Activated CD4-positive, CD25-positive, alpha-beta regulatory T cell treated with anti-CD3 and anti-CD28 coated beads, Interleukin-2, amount 50 U/mL, for 16 hours (primary cell): ENCODE measurements at places on chromosomes 3 and 15.

GRCh38 chr15:66292571-66293418 lies 573 bp upstream of the DIS3L start:
- no peak for DNase-seq

GRCh38 chr3:108475220-108475782 lies 35.1 kb downstream of the MYH15 start:
- no peak for DNase-seq

- no peak for DNase-seq
These were observed 20.5 kb upstream of the SELENOT start for GRCh38 chr3:150582620-150583019.

DNA sequence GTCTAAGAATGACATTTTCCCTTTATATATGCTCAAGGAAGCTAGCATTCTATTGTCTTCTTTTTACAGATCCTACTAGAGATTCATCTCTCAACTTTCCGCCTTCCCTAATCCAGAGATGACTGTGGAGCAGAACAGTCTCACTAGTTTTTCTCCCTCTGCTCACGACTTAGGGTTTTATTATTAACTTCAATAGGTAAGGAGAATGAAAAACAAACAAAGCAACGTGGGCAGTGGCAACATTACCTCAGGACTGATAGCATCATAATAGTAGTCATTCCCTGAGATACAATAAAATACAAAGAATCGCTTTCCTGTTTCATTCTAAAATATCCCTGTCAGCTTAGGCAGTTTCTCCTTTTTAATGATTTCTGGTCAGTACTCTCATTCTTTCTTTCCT lies 154.3 kb upstream of the PLAAT1 start:
- no peak for DNase-seq

GRCh38 chr15:33988384-33988783 lies 20.1 kb downstream of the CHRM5 start:
- no peak for DNase-seq

GRCh38 chr3:176106380-176106779 lies 1090.9 kb downstream of the TBL1XR1 start:
- no peak for DNase-seq

- DNase-seq, result no peak
These were observed 37.2 kb downstream of the WHAMM start for GRCh38 chr15:82846621-82847020.

DNA sequence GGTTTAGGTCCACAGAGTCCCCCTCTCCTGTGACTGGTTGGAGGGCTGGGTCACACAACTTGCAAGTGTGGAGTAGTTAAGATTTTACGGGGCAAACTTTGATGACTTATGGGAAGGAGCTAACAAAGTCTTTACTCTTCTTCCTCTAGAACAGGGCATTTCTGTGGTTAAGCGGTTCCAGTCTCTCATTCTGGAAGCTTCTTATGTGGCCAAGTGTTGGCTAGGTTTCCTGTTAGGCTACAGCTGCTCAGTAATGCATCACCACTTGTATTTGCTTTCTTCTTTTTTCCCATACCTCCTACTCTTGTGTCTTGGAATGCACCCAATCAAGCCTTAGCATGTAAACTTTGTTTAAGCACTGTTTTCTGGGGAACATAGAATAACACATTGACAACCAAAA lies 100.6 kb upstream of the PLAAT1 start:
- DNase-seq, result no peak

- DNase-seq, result no peak
These were observed 358.9 kb downstream of the RBMS3 start for GRCh38 chr3:29639578-29640290.

GRCh38 chr15:37094915-37095711 lies 5.2 kb downstream of the MEIS2 start:
- no peak for DNase-seq

DNA sequence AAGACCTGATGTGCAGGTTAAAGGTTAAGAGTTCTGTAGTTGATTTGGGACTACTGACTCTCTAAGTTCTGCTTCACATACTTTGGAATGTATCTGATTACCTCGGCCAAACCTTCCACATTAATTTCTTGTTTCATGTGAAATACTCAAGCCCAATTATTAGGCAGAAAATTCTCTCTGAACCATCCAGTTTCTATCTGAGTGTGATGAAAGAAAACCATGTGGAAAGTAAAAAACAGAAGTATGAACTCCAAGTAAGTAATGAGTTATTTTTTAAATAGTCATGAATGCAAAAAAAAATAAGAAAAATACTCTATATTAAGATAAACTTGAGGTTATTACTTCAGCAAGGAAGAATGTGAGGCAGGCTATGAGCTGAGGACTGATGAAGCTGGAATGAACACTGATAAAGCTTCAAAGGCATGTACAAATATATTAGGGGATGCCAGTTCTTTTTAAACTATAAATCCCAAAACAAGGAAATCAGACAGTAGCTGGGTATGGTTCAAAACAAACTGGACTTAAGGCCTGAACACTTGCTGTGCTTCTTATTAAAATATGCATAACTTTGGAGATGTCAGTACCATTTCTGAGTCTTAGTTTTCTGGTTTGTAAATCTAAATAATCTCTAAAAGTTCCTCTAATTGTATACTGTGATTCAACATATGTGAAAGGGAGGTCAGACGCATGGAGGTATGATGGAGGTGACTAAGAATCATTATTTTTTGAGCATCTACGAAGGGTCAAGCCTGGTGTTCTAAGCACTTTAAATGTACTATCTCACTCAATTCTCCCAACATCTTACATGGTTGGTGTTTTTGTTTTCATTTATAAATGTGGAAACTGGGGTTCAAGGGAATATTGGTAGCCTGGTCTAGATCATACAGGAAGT lies 59.6 kb downstream of the COL6A6 start:
- DNase-seq, result no peak

- DNase-seq, result no peak
These were observed 67.4 kb downstream of the DTWD1 start for GRCh38 chr15:49688135-49688790.

DNA sequence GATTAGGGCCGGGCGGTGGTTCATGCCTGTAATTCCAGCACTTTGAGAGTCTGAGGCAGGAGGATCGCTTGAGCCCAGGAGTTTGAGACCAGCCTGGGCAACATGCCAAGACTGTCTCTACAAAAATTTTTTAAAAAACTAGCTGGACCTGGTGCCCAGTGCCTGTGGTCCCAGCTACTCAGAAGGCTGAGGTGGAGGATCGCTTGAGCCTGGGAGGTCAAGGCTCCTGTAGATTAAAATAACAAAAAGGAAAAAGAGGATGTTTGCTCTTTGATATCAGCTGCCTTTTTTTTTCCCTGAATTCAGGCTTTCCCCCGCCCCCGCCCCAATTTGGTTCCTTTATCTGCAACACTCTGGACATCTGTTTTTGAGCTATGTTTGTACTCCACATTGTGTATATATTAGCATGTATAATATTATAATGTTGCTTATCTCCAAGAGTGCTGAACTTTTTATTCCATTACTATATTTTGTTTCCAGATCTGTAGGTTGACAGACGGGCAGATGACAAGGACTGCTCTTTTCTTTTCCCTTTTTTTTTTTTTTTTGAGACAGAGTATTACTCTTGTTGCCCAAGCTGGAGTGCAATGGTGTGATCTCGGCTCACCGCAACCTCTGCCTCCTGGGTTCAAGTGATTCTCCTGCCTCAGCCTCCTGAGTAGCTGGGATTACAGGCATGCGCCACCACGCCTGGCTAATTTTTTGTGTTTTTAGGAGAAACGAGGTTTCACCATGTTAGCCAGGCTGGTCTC lies 4.6 kb downstream of the SNAP23 start:
- no peak for DNase-seq

DNA sequence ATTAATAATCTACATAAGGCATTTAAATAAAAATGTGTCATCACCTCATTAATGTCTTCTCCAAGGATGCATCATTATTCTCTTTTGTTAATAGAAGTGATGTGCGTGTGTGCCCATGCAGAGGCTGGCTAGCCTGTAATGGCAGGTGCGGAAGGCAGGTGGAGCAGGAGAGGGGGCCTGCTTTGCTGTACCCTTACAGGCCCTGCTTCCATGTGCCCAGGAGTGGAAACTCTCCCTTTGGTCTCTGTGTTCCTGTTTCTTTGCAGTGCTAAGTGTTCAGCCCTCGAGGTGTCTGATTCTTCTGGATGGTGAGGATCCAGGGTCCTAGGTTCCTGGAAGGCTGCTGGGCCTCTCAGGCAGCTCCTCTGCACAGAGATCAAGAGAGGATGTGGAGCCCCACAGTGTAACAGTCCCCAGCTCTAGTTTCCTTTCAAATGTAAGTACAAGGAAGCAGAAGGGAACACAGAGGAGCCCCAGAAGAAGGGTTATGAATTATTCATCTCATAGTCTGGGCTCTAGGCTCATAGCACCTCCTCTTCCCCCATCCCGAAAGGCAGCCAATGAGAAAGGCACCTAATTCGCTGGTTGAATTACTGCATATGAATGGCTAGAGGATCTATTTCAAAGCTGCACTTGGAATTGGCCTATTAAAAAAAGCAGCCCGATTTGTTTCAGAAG lies 39.2 kb upstream of the AGBL1 start:
- no peak for DNase-seq

DNA sequence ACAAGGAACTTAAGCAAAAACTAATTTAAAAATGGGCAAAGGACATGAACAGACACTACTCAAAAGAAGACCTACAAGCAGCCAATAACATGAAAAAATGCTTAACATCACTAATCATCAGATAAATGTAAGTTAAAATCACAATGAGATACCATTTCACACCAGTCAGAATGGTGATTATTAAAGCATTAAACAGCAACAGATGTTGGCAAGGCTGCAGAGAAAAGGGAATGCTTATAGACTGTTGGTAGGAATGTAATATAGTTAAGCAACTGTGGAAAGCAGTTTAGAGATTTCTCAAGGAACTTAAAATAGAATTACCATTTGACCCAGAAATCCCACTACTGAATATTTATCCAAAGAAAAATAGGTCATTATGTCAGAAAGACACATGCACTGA lies 482.2 kb downstream of the SQOR start:
- no peak for DNase-seq

GRCh38 chr3:125351814-125352456 lies 23.2 kb downstream of the ZNF148 start:
- no peak for DNase-seq

DNA sequence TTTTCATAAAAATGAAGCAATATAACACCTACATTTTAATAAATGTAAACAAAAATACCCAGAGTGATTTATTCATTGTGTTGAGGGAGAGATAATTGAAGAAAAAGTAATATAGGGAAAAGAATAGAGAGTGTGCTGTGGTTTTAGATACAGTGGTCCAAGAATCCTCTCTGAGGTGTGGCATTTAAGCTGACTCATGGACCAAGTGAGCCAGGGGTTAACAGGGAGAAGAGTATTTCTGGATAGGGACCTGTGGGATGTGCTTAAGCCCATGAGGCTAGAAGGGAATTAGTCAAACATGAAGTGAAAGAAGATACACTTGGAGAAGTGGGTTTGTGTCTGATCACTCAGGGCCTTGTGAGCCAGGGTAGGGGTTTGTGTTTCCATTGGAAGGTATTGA lies 680.7 kb upstream of the GRM7 start:
- no peak for DNase-seq

DNA sequence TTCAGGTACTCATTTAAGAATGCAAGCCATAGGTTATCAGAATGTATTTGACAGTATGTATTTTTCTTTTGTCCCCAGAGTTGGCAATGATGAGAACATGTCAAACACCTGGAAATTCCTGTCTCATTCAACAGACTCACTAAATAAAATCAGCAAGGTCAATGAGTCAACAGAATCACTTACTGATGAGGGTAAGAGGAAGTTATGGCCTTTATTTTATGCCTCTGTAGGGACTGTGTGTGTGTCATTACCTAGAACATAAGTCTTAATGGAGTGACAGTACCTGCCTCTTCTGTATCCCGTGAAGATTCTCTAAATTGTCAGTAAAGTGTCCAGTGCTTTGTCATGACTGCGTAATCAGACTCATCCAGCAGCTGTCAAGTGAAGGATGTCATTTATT lies 77.5 kb downstream of the KLHL25 start:
- DNase-seq, result no peak

DNA sequence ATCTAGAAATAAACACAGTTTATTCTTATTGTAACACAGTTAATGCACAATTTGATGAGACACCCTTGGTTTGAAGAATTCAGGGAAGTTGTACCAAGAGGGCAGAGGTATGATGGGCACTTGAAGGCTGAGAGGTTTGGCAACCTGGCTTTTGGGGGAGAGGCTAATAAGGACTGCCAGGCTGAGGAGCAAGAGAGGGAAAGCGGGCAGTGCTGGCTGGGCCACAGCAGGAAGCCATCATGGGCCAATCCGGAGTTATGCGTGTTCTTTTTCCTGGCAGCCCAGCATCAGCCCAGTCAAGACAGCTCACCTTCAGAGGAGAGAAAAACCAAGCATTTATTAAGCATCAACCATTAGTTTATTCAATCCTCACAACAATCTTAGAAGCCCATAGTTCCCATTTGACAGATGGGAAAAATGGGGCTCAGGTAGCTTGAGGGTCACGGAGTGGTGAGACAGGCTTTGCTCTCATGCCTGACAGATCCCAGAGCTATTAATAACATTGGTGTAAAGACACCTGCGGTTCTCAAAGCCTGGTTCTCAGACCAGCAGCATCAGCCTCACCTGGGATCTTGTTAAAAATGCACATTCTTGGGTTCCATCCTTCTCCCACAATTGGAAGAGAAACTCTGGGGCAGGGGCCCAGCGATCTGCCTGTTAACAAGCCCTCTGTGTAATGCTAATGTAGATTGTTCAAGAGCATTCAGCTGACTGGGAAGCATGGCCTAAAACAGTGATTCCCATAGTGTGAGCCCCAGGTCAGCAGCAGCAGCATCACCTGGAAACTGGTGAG lies 183.7 kb downstream of the NTRK3 start:
- DNase-seq, result no peak

DNA sequence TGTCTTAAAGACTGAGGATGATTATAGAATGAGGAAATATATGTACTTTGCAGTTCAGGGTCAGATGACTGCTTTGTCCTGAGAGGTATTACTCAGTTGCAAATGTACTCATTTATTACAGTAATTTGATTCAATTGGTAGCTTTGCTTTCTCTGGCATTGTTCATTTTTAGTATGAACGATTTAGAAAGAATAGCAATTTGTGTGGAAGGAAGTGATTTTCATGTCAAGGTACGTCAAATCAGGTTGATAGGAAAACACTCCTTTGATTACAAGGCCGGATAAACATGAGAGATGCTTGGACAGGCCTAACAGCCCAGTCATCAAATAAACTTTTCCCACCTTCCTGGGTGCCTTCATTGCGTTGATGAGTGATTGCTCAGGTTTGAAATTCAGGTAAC lies 53.8 kb downstream of the UNC13C start:
- DNase-seq, result no peak

- no peak for DNase-seq
These were observed 36.0 kb downstream of the ADAMTS9 start for GRCh38 chr3:64651741-64652241.
